ENCODE measurements at places on chromosomes 3 and 15.

DNA sequence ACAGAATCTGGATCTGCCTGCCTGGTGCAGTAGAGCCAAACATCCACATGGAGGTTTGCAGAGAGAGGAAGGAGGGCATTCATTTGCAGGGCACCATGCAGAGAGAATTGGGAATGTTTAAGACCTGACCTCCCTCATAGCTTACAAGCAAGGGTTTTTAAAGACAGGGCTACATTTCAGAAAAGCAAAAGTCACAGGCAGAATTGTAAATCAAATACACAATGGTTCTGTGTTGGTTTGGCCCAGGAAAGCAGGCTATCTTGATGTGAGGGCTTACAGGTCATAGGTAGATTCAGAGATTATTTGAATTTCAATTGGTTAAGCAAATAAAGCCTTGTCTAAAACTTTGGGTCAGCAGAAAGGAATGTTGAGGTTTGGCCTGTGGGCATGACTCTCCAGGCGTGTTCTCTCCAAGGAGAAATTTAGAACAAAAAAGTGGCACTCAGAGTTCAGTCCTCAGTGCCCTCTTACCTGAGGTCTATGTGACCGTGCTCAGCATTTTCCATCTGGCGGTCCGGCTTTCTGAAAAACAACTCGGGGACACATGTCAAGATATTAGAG lies 91.5 kb downstream of the CD47 start:
- no peak for DNase-seq

DNA sequence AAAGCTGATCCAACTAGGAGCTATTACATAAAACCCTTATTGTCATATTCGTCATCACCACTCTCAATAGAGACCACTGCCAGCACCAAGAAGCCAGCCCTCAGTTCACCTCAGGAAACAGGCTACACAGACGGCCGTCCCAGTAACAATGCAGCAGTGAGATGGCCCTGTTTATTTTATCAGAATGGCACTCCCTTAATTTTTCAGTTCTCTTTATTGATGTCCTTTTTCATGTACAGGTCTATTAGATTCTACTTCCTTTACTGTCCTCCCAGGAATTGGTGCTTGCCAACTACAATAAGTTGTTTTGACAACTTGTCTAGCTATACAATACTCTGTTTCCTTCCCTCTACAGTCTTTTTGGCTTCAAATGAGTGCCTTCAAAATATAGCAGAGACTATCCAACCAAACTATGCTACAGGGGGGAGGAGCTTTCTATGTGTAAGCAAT lies 272.5 kb downstream of the ZBTB20 start:
- DNase-seq: no peak

- DNase-seq: no peak
Observed at GRCh38 chr3:115438799-115439198, 184.5 kb upstream of the GAP43 start.

DNA sequence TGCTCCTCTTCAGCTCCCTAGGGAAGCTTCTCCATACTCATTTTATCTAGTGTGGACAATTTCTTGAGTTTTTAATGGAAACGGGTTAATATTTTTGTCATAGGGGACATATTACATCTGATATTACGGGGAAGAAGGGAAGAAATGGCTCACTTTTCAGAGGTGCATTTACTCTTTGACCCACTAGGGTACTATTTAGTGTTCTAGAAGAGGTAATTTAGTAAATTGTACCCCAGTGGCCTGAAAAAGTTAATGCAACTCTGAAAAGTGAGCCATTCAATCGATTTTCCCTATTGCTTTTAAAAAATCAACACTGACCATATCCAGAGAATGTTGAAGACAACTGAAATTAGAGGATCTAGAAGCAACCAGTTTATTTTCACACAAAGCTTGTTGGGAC lies 71.2 kb downstream of the MAP2K5 start:
- DNase-seq: no peak

- DNase-seq: no peak
Observed at GRCh38 chr3:54366007-54366750, 243.8 kb downstream of the CACNA2D3 start.

All from muscle of arm (tissue), 14 donors.